CD4-positive, alpha-beta T cell treated with Interleukin-6 at 100 ng/mL for 8 hours (primary cell): ENCODE measurements at places on chromosomes 11 and 22.

DNA sequence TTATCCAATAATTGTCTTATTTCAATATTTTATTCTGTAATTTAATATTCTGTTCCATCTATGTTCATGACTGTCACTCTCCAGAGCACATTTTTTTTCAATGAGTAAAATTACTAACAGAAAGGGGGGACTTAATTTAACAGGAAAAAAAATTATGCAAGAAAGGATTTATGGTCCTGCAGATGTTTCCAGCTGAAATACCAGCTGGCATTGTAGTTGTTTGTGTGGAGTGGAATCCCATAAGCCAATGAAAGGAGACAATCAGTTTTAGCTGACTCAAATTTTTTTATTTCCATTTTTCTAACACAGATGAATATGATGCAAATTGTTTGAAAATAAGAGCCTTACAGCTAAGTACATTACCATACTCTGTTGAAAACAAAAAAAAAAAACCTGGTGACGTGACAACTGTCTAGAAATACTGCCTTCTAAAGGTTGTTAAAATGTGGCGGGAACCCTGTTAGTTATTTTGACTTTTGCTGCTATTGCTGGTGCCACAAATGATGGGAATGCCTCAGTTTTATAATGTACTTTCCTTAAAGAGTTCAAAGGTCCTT is 389.1 kb downstream of the ETS1 start:
- no peak for DNase-seq

- no peak for DNase-seq
These were observed 1333.3 kb downstream of the BRD1 start for GRCh38 chr22:48494256-48494967.

DNA sequence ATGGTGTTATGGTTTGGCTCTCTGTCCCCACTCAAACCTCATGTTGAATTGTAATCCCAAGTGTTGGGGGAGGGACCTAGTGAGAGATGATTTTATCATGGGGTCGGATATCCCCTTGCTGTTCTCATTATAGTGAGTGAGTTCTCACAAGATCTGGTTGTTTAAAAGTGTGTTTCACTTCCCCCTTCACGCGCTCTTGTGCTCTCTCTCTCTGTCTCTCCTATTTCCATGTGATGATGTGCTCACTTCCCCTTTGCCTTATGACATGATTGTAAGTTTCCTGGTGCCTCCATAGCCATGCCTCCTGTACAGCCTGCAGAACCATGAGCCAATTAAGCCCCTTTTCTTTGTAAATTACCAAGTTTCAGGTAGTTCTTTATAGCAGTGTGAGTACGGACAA is 765.1 kb downstream of the KCNA4 start:
- DNase-seq = no peak

- no peak for DNase-seq
These were observed 6.7 kb downstream of the DENND6B start for GRCh38 chr22:50320116-50320515.

GRCh38 chr11:43987384-43988039 is 45.1 kb downstream of the C11orf96 start:
- DNase-seq = no peak

DNA sequence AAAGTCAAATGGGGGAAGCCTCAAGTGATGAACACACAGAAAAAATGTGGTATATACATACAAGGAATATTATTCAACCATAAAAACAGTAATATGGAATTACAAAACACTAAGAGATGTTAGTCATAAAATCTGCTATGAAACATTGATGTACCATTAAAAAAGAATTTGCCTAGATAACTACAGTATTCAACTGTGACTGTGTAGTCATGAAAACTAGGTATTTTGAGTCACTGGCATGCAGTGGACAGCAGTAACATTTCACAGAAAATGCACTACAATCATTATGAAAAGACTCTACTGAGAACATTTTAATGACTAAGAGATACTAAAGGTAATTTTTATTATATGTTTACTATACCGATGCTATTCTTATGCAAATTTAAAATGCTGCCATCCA is 11.7 kb downstream of the ZNF195 start:
- DNase-seq = no peak

DNA sequence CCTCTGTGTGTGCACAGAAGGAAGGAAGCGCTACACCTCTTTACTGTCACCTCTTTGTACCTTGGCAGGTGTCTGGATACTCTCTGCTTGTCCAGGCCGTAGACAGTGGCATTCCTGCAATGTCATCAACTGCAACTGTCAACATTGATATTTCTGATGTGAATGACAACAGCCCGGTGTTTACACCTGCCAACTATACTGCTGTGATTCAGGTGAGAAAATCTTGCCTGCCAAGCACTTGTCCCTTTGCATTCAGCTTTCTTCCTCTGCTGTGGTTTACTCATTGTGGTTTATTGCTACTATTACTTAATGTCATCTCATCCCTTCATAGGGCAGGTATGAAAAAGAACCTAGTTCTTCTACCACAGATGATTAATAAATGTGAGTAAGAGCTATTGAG is 131.9 kb upstream of the MTNR1B start:
- no peak for DNase-seq

DNA sequence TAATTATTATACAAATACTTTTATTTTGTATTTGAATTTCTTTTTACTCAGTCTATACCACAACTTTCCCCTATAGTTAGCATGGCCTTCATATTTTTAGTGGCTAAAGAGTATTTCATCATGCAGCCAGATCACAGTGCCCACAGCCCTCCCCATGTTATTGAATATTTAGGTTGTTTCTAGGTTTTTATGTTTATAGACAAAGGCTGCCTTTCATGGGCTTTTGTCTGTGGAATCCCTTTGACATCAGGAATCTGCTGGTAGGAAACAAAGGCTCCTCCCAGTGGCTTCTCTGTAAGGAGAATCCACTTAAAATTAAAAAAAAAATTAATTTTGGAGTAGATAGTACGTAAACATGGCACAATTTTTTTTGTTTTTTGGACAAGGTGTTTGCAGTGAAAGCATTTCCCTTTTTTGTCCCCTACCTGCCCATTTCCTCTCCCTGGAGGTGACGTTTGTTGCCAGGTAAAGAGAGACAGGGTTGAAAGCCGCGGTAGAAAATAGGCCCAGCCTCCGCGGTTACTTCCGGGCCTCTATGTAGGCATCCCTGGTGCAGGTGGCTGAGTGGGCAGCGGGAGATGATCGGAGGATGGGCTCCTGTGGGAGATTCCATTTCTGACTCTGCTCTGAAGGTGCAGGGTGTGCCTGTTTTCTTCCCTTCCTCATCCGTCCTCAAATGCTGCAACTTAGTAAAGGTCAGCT is 82.2 kb upstream of the OR4B1 start:
- DNase-seq = no peak

- no peak for DNase-seq
These were observed 18.7 kb upstream of the SLC35C1 start for GRCh38 chr11:45786272-45786671.

DNA sequence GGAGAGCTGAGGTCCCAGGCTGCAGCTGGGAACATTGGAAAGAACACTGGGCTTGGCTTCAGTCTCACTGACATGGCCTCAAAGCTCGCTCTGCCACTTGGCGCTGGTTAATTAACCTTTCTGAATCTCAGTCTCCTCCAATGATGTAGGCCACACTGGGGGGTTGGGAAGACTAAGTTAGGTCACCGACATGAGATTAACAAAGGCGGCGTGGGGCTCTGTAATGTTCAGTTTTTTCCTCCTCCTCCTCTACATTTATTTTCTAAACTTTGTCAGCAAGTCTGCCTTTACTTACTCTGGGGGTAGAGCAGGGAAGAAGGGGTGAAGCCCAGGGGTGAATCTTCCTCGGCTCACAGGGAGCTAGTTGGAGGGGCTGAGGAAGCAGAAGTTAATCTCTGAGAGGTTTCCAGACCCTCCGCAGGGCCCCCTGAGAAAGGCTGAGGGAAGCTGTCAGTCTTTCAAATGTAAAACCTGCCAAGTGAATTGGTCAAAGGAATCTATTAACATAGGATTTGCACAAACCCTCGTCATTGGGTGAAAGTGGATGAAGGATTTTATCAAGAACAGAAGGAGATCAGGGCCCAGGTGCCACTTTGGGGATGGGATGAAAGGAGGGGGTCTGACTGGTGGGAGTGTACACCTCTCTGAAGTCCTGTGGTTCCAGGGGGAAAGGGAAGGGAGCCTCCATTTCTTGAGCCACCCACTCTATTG is 32.1 kb upstream of the TENM4 start:
- no peak for DNase-seq

DNA sequence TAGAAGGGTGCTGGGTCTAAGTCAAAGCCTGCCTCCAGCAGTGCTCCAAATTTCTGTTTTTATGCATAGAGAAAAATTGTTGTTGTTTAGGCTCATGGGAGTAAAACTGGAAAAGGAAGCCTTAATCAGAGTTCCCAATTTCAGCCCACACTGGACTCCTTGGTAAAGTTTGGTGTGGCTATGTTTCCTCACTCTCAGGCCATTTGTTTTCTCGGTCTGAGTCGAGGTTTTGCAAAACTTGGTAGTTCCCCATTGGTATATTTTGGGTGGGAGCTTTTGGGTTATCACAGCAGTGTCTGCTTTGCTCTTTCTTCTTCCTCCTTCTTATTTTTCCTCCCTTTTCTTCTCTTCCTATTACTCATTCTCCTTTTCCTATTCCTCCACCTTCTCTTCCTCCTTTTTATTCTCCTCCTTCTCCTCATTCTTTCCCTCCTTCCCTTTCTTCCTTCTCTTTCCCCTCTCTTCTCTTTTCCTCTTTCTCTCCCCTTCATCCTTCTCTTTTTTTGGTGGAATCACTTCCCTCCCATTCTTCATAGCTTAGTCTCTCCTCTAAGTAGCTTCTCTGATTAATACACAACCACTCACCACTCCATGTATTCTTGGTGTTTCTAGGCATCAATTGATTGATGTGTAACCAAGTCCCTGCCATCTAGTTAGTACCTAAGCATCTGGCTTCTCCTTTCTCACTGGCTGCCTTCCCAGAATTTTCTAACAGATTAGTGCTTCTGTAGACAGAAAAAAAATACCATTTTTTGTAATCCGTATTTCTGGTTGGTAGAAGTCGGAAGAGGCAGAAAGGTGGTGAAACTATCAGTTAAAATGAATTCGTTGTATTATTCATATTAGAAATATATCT is 10.1 kb downstream of the SLC5A1 start:
- no peak for DNase-seq

DNA sequence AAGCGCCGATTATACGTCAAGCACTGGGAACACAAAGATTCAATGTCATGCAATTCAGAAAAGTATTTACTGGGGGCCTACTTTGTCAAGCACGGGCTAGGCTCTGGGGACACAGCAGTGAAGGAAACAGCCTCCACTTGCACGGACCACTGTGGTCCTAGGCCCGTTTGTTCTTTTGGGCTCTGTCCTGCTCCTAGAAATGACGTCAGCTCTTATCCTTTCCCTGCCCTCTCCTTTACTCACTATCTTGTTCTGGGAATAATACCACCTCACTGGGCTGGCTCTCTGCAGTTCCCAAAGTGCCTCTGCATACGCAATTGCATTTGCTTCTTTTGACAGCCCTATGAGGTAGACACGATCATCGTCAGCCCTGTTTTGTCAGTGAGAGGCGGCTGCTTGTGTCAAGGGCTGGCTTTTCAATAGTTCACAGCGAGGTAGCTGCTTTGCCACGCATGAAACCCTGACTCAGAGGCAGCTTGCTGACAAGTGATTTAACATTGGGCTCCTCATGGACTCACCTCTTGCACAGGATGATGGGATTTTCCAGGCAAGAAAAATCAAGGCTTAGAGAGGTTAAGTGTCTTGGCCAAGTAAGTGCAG is 22.9 kb upstream of the IGSF22 start:
- DNase-seq = no peak

DNA sequence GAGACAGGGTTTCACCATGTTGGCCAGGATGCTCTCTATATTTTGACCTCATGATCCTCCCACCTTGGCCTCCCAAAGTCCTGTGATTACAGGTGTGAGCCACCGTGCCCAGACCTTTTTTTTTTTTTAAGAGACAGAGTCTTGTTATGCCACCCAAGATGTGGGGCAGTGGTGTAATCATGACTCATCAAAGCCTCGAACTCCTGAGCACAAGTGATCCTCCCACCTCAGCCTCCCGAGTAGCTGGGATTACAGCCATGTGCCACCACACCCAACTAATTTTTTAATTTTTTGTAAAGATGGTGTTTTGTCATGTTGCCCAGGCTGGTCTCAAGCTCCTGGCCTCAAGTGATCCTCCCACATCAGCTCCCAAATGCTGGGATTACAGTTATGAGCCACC is 37.9 kb downstream of the IZUMO1R start:
- no peak for DNase-seq

GRCh38 chr11:10818594-10818993 is 9.9 kb upstream of the EIF4G2 start:
- DNase-seq = no peak

GRCh38 chr11:1738380-1738779 is 12.0 kb downstream of the IFITM10 start:
- DNase-seq = no peak

DNA sequence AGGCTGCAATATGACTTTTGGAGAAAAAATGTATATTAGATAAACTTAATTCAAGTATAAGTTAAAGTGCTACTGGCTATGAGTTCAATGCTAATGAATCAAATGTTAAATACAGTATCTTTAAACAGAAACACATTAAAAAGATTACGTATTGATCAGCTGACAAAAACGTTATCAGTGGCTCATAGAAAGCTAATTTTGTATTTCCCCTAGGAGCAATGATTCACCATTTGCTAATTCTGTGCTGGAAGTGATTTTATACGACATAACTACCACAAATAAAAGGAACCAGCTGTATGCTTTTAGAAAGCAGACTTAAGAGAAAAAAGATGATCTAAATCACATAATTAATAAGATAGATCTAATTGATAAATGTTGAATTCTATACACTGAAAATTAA is 43.6 kb downstream of the MRE11 start:
- DNase-seq = no peak

- no peak for DNase-seq
These were observed 1.4 kb upstream of the EMSY start for GRCh38 chr11:76443268-76443980.

DNA sequence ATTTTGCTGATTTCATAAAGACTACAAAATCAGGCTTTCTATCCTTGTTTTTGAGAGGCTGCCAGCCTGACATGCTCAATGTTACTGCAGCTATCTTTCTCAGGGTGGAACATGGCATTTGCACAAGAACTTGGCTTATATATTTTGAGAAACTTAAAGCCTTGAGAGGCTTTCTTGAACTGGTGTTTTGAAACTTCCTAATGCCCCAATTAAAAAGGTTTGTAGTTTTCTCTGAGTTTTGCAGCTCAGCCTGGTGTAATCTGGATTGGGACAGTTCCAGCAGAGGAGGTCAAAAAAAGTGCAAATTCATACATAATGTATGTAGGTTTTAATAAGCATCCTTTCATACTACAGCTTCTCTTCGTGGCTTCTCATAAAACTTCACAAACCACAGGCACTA is 223.4 kb downstream of the FAM76B start:
- no peak for DNase-seq

- DNase-seq = no peak
These were observed 73.2 kb downstream of the CCDC81 start for GRCh38 chr11:86447763-86448480.

DNA sequence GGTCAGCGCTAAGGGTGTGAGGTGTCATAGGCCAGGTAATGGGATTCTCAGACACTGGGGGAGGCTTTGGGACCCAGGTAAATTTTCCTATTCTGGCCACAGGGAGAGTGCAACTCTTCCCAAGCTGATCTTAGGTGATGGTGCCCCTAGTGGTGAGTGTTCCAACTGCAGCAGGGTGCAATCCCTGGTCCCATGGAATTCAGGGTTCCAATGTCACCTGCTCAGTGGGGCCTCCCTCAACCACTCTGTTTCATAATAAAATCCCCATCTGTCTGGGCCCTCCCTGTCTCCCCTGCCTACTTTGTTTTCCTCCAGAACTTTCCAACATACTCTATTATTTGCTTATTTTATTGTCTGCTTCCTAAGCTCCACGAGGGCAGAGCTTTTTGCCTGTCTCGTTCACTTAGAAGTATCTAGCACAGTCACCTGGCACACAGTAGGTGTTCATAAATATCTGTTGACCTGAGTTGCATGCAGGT is 2.9 kb upstream of the SGSM1 start:
- DNase-seq = peak; percentile 42

GRCh38 chr22:32788904-32789624 is 12.4 kb upstream of the TIMP3 start:
- no peak for DNase-seq
